Stimulated activated CD4-positive, alpha-beta T cell treated with anti-CD3 and anti-CD28 coated beads, Interleukin-1b, Interleukin-23, amount 100 ng/mL, for 1 hour (primary cell): ENCODE measurements at places on chromosomes 7 and 10.

- DNase-seq, result no peak
These were observed 115.8 kb upstream of the ITGB1 start for GRCh38 chr10:33073641-33074415.

GRCh38 chr7:101365956-101366355 is 3.3 kb downstream of the COL26A1 start:
- no peak for DNase-seq

DNA sequence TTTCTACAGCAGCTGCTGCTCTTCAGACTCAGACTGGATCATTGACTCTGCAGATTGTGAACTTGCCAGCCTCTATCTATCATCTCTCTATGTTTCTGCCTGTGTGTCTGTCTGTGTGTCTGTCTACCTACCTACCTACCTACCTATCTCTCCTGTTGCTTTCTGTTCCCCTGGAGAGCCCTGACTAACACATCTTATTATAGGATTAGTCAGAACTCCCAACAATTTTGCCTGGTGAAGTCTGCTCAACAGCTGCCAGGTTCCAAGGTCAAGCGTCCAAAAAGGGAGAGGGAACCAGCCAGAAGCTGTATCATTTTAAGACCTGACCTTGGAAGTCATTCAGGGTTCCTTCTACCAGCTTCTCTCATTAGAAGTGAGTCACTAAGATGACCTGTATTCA is 579.0 kb upstream of the DPP6 start:
- no peak for DNase-seq

DNA sequence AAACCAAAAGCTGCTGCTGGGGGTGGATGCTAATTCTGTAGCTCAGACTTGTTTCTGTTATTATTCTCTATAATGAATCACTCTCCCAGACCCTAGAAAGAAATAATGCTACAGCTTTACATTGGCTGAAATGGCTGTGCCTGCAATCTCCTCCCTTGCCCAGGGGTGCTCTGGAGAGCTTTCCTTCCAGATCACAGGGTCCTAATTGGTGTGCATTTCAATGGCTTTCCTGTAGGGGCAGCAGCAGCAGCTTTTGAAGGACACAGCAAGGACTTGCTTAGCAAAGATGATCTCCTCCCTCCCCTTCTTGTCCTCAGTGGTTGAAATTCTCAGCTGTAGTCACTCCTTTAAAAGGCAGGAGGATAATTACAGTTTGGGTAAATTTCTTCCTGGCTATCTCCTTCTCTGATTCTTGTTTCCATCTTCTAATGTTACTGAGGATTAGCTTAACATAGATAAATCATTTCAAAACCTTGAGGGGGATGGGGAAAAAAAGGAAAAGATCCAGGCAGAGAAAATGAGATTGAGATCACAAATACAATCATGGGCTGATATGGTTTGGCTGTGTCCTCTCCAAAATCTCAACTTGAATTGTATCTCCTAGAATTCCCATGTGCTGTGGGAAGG is 120.2 kb upstream of the CTTNBP2 start:
- DNase-seq, result no peak

- DNase-seq, result peak; percentile 48
These were observed at the start of gene TRIM56 for GRCh38 chr7:101085162-101085964. TRIM56 (plus strand) TSS chr7:101085481; CDS start chr7:101087313, 1,832 bp downstream.

- no peak for DNase-seq
These were observed 48.8 kb downstream of the DLD start for GRCh38 chr7:107939573-107940489.

DNA sequence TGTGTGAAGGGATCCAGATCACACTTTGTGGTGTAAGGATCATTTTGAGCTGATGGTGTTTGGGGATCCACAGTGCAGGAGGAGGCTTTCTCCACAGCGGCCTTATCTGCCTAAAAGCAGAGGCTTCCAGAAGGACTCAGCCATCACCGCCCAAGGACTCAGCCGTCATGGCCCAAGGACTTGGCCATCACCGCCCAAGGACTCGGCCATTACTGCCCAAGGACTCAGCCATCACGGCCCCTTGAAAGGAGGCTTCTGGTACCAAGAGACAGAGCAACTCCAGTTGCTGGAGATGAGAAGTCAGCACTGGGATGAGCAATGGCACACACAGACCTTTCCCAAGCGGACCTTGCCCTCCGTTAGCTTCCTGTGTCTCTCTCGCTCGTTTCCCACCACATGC is 6.0 kb upstream of the CFAP46 start:
- no peak for DNase-seq

- no peak for DNase-seq
These were observed 4.4 kb downstream of the PLAU start for GRCh38 chr10:73915206-73915851.

- DNase-seq, result no peak
These were observed 135.9 kb downstream of the MAD1L1 start for GRCh38 chr7:2096692-2097387.

DNA sequence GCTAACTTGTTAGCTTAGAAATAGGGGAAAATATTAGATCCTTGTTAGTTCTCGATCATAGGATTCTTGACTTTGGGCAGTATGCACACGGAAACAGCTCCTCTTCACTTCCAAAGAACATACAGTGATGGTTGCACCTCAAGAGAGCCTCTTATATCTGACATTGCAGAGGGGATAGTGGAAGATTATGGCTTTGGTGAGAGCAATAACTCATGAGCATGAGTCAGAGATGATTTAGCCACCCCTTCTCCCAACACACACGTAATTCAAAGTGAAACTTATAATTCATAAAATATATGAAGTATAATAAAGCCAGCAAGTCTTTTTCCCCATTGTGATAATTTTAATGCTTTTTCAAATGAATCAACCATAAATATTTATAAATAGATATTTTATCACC is 683.7 kb downstream of the POM121L12 start:
- DNase-seq, result no peak

DNA sequence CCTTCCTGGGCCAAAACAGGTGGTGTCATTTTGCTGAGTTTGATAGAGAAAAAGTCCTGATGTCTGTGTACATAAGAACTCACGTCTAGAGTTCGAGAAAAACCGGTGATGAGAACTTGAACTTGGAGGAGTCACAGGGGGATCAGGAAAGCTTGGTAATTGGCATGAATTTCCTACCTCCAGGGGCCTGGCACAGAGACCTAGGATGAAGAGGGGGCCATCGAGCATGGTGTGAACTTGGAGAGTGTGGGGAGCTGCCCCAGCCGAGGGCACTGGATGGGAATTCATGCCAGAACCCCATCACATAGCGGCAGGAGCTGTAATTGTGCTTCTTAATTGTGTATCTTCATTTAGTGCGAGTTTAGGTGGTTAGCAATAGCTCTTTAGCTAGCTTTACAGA is 82.2 kb downstream of the CUX1 start:
- no peak for DNase-seq

DNA sequence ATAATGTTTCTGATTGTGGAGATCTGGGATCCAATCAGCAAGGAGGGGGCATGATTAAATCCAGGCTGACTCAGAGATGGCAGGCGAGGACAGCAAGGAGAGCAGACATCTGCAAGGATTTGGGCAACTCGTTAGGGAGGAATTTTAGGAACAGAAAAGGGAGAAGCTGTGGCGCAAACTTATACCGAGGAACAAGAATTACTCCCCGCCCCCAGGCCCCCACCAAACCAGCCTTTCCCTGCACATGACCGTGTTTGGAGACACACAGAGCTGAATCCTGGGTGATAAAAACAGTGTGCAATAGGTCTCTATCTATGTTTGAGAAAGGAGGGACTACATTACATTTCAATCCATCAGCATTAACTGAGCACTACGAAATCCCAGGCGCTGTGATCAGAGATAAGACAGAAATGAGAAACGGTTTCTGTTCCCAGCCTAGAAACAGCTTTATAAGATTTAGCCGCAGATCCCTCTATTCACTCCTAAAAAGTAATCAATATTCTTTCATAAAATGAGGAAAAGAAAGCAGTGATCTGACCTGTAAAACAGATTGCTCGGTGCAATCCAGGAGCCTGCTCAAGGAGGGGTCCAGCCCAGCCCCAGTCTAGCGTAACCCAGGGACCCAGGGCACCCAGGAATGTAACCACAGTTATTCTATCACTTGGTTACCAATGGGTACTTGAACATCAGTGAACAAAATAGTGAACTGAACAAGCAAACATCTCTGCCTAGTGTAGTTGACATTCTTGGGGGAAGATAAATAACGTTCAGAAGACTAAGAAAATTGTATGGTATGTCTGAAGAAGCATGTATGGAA is 37.2 kb upstream of the RAPGEF5 start:
- DNase-seq, result no peak

DNA sequence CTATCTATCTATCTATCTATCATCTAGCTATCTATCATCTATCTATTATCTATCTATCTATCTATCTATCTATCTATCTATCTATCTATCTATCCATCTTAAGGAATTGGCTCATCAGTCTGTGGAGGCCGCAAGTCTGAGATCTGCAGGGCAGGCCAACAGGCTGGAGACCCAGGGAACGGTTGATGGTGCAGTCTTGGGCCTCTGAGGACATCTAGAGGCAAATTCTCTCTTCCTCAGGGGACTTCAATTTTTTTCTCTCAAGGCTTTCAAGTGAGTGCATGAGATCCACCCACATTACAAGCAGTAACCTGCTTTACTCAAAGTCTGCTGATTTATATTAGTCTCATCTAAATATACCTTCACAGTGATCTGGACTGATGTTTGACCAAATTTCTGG is 197.0 kb downstream of the GLRX3 start:
- no peak for DNase-seq

- DNase-seq, result no peak
These were observed 16.1 kb upstream of the PLXNA4 start for GRCh38 chr7:132592231-132592920.

DNA sequence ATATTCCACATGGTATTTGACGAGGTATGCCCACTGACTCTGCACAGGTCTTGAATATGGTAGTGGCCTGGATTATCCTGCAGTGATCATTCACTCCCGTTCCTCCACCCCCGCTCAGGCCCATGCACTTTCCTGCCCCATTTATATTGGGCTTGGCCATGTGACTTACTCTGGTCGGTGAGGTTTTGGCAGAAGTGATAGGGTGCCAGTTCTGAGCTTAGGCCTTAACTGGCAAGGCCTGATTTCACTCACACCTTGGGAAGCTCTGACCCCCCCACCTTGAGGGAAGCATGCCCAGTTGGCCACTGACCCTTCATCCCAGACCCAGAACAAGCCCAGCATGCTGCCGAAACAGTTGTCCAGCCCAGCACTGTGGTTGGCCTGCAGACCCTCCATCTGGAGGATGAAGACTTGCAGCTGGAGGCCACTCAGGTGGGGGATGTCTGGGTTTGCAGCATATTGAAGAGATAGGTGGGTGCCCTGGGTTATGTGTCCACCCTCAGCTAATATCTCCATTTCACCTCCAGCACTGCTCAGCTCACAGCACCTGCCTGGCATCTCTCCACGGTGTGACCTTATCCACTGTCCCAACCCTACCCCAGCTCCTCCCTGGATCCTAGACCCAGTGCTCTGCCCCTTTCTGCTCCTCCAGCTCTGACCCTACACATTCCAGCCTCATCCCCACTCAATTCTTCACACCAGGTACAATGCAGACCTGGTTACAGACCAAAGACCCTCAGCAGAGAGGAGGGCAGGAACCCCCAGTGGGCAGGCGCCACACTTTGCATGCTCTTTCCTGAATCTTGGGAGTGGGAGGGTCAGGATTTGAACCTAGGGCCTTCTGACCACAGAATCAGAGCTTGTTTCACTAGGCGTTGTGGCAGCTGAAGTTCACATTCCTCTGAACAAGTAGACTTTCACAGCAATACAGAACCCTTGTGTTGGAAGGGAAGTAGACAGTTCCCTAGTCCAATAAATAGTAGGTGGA is 138.1 kb upstream of the CHST15 start:
- DNase-seq, result no peak

GRCh38 chr7:13117103-13117502 is 429.7 kb downstream of the ARL4A start:
- DNase-seq, result no peak

DNA sequence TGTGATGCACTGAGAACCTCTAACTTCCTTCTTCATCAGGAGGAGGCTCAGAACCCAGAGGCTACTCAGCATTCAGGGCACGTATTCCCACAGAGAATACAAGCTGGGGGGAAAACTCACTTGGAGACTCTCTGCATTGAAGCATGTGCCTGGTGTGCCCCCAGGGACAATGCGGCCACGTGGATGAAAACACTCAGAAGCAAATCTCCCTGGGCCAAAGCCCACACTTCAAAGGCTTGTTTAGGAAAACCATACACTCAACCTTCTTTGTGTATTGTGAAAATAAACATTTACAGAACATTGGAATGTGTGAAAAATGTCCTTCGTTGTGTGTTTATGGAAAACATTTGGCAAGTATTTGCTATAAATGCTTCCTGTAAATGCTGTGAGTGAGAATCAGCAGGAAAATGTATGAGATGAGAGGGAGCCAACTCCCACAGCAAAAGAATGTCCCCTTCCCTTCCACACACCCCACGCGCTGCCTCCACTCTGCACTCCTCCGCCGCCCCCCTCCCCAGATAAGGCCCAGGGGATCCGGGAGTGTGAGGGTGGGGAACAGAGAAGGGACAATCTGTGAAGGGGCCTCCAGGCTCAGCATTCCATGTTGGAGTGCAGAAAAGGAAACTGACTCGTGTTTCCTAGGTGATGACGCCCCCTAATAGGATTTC is 339.5 kb downstream of the ELMO1 start:
- DNase-seq, result no peak

GRCh38 chr7:145036604-145037405 is 201.0 kb upstream of the TPK1 start:
- DNase-seq, result no peak

GRCh38 chr10:104267721-104268404 is 1.1 kb upstream of the GSTO2 start:
- no peak for DNase-seq

- no peak for DNase-seq
These were observed 74.7 kb upstream of the CAMK2B start for GRCh38 chr7:44400033-44400511.

- DNase-seq, result no peak
These were observed 463.3 kb upstream of the PODXL start for GRCh38 chr7:132019703-132020102.

GRCh38 chr7:87413951-87414793 is 61.3 kb downstream of the ABCB4 start:
- DNase-seq, result no peak

DNA sequence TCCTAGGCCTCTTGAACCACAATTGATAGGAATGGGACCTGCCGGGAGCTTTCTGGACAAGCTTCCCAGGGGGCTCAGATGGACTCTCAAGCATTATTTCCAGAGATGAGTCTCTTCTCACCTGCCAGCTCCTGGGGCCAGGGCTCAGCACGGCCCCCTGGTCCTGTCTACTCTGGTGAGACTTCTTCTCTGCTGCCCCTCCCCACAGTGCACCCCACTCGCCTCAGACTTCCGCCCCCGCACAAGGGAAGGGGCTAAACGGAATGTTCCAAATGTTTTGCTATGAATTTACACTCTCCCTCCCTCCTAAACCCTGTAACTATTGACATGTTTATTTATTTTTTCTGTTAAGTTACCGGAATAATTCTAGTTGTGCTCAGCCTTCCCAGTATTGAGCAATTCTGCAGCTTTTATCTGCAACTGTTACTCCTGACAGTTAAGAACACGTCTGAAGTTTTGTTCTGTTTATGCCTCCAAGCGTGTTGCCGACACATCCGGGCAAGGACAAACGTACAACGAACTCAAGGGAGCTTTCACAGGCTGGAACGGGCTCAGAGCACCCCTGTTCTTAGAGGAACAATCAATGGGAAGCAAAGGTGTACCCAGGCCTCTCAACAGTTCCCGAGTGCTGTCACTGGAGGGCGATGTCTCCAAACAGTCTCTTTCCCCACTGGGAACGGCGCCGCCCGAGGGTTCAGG is 55.2 kb downstream of the FHIP2A start:
- no peak for DNase-seq
